Left lobe of liver (tissue), 2 donors: ENCODE measurements at places on chromosomes 6 and 20. TPM values are rescaled to one million over a fixed set of nuclear protein-coding genes. Genes with fewer than 3 reads are reported as not detected.

DNA sequence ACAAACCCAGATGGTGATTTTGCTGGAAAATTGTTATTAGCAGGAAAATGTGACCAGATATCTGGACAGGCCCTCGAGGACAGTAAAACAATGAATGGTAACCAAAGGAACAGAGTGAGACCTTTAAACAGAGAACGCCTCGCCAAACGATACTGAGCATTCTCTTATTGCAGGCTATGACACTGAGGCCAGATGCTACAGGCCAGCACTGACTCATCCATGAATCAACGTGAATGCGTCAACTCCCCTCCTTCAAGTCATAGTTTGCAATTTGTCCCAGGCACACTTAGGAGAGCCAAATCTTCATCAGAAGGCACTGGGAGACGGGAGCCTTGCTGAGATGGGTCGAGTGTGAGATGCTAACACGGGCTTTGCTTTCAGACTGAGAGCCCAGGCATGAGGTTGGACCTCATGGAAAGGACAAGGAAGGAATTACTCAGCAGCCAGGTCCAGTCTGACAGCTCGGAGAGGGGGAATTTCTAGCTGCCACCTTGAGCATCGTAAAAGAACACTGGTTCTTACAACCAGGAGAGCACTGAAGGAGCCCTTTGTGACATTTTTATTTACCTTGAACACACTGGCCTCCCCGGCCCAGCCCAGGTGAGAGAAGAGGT, 60.7 kb downstream of the BMP7 start:
- DNase-seq: no peak

DNA sequence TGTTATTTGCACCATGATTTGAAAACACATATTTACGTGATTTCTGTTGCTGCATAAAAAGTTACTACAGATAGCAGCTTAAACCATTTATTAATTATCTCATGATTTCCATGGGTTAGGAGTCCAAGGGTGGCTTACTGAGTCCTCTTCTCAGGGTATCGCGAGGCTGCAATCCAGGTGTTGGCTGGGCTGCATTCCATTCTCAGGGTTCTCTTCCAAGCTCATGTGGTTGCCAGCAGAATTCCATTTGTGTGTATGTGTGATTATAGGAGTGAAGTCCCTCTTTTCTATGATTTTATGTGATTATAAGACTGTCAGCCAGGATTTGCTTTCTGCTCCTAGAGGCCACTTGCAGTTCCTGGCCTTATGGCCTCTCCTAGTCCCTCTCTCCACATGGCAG, 135.1 kb downstream of the FAM83B start:
- DNase-seq: no peak

DNA sequence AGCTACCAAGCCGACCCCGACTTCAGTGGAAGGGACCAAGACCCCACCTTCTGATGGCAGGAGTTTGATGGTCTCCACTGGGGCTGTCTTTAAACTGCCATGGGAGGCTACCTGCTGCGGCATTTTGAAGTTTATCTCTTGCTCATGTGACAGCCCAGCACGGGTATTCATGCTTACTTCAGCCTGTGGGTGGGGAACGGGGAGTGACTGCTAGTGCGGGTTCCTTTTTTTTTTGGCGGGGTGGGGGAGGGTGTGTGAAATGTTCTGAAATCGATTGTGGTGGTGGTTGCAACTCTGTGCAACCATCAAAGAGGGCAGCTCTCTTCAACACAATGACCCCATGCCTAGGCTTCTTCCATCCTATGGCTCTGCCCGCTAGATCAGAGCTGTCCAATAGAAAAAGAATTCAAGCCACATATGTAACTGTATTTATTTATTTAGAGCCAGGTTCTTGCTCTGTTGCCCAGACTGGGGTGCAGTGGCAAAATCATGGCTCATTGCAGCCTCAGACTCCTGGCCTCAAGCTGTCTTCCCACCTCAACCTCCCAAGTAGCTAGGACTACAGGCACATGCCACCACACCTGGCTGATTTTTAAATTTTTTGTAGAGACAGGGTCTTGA, 53.7 kb downstream of the PPP1R16B start:
- DNase-seq: no peak

DNA sequence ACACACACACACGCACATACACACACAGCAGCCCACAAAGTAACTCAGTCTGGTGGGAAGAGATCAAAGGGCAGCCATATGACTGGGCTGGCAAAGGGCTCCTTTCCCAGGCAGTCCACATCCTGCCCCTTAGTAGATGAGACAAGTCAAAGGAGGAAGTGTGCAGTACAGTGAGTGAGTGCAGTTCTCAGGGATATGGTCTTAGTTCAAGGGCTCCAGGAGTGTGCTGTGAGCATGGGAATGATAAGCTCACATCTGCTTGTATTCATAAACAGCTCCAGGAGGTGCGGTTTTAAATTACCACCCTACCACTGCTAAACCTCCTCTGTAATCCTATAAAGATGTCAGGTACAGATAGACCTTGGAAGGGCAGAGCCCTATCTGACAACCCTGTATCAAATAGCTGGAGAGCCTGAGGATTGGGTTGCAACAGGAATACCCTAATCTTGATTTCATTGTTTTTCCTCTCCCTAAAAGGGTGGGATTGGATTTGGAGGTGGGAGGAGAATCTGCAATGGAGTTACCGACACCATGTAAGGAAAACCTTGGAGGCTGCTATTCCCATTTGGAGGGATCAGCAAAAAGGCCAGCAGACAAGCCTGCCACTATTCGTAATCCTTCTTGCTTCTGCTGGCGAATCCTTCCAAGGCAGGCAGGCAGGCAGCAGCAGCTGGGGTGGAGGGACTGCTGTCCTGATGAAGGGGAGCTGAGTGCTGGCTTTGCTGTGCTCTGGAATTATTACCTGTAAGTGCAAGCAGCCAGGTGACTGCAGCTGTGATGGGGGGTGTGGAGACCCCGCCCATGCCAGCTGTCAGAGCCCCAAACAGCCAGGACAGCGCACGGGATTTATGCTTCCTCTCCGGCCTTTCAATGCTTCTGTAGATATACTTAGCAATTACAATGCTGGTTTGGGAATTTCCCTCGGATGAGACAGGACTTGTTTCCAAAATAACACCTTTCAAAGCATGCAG, 342.7 kb downstream of the PRL start:
- no peak for DNase-seq

CEP57L1 gene
- 7.2 TPM for total RNA-seq

- no peak for DNase-seq
Observed at GRCh38 chr20:4912380-4913142, 88.7 kb downstream of the SLC23A2 start.

GSTA2 gene
- total RNA-seq: 45.2 TPM

- DNase-seq: no peak
Observed at GRCh38 chr6:155352811-155353210, 38.5 kb upstream of the TFB1M start.

GRCh38 chr6:158278004-158278403, 34.3 kb upstream of the TULP4 start:
- DNase-seq: no peak

DNA sequence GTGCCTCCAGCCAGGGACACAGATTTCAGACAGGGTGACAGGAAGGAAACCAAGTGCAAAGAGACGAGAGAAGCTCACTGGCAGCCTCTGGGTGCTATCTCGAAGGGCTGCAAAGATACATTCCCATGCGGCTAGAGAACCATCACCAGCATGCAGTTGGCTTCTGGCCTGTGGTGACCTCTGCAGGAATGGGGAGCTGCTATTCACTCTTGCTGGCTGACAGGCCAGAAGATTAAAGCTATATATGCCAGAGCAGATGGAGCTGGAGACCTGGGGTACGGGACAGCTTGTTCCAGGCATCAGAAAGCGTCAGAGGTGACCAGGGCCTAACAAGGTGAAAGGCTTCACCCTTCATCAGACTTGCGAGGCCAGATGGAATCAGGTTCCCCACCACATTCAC, 20.0 kb downstream of the MAP1LC3A start:
- DNase-seq: no peak

ULBP1 gene
- total RNA-seq: 0.08 TPM

DNA sequence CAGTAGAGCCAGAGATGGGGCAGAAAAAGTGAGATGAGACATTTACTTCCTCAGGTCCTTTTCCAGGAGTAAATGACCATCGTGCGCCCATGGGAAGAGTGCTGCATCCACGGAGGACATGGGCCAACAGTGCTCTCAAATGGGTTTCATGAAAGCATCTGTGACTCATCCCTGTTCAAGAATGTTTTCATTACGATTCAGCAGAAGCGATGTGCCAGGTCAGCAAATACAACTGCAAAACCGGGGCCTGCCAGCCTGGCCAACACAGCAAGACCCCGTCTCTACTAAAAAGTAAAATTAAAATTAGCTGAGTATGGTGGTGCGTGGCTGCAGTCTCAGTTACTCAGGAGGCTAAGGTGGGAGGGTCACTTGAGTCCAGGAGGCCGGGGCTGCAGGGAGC, 125.1 kb downstream of the LY86 start:
- no peak for DNase-seq

DNA sequence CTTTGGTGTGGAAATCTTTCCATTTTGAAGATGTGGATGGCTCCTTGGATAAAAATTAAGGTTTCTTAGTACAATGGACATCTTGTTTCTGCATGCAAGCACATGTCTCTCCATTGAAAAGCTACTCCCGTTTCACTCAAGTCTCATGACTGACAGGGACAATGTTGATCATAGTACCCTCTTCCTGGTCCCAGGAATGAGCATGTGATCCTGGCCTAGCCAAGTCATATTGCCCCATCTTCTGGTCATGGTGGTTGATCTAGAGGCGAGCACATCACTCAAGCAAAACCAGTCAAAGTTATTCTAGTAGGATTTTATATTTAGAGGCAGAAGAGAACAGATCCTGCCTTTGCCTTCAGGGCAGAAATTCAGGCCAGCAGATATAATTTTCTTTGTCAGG, 12.2 kb upstream of the CBLN4 start:
- no peak for DNase-seq

PBOV1 gene
- total RNA-seq: not detected

DNA sequence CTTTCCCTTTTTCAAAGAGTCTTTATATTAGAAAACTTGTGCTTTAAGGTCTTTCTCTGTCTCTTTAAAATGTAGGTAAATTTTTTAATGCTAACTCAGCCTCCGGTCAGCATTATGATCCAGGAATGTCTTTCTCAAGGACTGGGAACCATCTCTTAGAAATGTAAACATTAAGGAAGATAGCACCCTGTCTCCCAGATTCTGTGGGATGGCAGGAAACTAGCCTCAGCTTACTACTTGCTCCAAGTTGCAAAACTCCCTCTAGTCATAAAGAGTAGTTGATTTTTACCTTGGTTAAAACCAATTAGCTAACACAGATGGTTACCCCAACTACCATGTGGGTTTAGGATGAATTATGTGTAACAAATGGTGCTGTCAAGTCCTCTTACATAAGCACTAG, 4.7 kb upstream of the TAAR1 start:
- DNase-seq: no peak

GRCh38 chr6:136594671-136595070, 44.4 kb upstream of the MAP7 start:
- no peak for DNase-seq

SOX18 gene
- 8.1 TPM for total RNA-seq

DNA sequence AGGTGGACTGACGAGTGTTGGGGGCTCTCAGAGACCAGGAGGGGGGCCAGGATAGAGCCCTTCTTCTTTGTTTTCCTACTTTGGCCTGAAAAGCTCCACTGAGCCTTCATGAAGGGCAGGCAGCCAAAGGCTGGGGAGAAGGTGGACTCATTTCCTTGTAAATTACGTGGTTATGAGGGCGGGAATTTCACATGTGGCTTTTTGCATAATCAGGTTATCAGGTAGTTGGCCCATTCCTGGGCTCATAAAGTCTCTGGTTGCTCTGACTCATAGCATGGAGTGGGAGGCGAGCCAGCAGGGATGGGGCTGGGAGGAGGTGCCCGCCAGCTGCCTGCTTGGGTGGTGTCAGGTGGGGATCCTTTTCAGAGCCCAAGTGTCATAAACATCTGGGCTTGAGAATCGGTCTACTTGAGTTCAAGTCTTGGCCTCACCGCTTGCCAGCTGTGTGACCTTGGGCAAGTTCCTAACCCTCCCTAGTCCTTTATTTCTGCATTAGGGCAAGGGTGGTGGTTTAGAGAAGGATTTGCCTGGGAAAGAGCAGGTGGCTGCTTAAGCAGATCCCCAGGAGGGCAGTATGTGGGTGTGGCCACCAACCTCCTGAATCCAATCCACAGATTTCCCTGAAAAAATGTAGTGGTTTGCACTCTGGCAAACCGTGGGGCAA, 26.5 kb upstream of the RNF24 start:
- peak; percentile 40 for DNase-seq

RHAG gene
- total RNA-seq: 0.38 TPM

PDYN gene
- total RNA-seq: not detected

NUS1 gene
- 21.1 TPM for total RNA-seq

DNA sequence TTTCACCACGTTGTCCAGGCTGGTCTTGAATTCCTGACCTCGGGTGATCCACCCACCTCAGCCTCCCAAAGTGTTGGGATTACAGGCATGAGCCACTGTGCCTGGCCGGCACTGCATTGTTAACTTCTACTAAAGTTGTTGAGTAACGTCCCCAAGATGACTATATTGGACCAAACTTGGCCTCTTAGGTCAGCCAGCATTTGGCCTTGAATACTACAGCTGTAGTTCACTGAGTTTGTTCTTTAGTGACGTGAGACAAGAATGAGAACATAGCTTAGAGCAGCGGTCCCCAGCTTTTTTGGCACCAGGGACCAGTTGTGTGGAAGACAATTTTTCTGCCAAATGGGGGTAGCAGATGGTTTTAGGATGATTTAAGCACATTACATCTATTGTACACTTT, 237.1 kb downstream of the TBC1D7 start:
- no peak for DNase-seq

GRCh38 chr6:166955865-166956443, 396 bp downstream of the RNASET2 start:
- DNase-seq: no peak

LAMP5 gene
- not detected for total RNA-seq

- no peak for DNase-seq
Observed at GRCh38 chr20:34373445-34373844, 10.4 kb downstream of the ITCH start.

DNA sequence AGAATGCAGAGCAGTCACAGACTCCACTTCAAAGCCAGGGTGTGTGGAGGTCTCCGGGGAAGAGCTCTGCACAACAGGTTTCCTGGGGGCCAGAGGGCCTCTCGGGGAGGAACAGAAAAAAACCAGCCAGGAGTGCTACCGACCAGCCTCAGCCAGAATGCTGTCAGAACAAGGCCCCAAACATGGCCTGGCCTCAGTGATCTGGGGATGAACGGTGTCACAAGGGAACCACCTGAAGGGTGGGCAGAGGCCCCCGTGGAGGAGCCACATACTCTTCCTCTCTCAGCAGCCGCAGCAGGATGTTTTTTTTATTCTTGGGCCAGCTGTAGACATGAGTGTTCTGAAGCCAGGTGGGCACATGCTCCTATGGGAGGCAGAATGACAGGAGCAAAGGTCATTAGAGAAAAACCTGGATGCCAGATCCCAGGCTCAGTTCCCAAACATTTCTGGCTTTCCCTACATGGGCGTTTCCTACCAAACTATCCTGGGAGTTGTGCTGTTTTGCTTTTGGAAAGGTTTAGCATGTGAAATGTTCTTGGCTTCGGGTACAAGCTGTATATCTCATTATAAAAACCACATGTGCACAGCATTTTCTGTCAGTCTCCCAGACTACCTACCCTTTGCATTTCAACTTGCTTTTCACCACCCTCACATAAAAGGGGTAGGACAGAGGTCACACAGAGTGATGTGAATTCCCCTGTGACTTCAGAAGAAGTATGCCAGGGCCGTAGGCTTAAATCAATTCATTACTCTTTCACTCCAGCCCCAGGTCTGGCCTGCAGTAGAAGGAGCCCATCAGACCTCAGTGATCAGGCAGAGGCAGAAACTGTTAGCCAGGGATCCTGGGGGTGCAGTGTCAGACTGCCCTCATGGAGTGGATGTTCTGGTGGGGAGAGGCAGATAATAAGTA, 46.2 kb downstream of the TRAF3IP2 start:
- peak; percentile 81 for DNase-seq
